Ovary (tissue), 10 donors: ENCODE measurements at places on chromosomes 16 and 17.

- DNase-seq, result no peak
Measured at GRCh38 chr16:65523283-65523944, 401.6 kb upstream of the CDH11 start.

DNA sequence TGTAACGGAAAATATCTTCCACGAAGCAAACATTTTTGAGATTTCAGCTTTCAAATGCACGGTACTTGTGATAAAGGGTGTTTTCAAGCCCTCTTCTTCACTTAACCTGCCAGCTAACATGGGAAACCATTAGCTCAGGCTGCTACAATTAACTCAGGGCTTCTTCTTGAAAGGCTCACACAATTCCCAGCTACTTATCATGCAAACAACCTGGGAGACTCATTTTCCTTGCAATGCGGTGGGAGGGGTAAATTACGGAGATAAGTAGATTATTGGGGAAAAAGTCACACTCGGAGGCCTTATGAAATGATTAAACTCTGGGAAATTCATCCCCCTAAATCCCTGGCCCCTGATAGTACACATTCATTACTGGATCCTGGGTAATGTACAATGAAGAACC is 266.4 kb downstream of the STX8 start:
- no peak for DNase-seq

DNA sequence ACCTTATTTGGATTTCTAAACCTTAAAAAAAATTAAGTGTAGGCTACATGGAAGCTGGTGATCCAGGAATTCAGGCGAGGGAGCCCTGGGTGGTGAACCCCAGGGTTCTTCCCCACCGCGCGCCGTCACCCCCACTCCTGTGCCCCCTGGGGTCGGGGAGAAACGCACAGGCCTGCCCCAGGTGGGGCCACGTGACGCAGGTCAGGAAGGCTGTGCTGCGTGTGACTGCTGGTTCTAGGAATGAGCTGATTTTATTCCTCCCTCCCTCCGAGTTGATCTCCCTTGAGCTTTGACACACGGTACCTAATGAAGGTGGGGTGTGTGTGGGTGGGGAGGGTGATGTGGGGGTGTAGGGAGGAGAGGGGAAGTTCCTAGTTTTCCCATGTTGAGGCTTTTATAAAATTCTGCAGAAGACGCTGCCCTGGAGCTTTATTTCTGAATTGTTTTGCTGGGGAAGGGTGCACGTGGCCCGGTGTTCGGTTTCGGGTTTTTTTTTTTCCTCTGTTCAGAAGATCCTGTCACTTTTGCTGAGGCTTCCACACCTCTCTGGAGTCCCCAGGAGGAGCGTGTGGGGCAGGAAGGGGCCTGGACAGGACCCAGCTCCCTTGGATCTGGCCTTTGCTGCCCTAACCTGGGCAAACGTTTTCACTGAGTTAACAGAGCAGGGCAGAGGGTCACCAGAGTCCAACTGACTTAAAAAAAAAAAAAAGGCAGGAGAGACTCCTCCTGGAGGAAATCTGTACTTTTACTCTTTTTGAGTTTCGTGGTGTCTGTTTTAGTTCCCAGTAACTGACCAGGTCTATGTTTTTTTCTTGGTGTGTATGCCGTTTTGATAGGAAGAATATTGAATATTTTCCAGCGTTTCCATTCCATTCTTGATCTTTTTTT is 55.8 kb upstream of the GSE1 start:
- DNase-seq, result no peak

DNA sequence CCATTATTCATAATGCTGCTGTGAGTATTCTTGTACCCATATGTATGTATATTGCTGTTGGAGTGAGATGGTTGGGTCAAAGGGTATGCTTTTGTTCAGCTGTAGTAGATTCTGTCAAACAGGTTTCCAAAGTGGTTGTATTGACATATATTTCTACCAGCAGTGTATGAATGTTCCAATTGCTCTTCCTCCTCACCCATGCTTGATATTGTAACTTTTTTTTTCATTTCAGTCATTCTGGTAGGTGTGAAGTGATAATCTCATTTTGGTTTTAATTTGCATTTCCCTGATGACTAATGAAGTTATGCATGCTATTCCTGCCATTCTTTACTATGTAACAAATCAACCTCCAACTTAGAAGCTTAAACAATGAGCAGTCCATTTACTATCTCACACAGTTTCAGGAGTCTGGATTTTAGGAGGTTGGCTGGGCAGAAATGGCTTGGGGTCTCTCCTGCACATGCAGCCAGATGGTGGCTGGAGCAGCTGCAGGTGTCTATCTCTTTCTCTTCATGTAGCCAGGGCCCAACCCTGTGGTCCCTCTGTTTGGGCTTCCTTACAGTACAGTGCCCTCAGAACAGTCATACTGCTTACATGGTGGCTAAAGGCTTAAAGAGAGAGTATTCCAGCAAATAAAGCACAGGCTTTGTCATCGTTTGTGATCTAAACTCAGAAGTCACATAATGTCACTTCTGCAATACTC is 21.2 kb downstream of the ERAL1 start:
- DNase-seq, result no peak

- no peak for DNase-seq
Measured at GRCh38 chr16:70735141-70735979, 49.5 kb upstream of the MTSS2 start.

- no peak for DNase-seq
Measured at GRCh38 chr17:82458885-82459424, 414 bp downstream of the NARF start.

DNA sequence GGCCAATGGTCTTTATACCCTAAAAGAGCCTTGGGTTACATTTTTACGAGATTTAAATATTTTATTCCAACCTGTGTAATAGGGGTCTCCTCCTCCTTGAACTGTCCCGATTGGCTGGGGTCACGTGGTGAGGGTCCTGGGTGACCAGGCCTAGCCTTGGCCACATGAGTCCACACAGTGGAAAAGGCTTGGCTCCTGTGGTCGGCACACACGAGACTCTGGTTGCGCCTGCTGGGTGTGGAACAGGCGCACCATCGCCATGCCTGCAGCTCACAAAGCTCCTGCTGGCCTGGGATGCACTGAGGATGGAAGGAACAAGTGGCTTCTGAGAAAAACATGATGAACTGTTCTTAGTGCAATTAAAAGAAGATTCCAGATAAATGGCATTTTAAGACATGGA is 103.9 kb upstream of the ZNF750 start:
- DNase-seq, result no peak

GRCh38 chr17:77284023-77284617 is 143.4 kb downstream of the SEC14L1 start:
- no peak for DNase-seq

DNA sequence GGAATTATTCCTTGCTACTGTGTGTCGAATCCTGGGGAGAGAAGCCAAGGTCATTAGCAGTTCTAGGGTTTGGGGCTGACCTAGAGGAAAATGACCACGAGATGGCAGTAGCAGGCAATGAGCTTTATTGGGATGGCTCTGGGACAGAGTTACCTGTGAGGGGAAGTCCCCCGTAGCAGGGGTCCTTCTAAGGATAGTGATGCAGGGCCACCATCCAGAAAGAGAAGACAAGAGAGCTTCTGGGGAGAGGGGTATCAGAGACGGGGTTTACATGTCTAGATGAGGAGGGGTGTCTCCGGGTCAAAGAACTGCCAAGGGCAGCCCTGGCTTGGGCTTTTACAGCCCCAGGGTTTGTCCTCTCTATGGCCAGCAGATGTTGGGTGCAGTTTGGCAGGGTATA is 6.4 kb upstream of the GGT6 start:
- DNase-seq, result peak; percentile 65

DNA sequence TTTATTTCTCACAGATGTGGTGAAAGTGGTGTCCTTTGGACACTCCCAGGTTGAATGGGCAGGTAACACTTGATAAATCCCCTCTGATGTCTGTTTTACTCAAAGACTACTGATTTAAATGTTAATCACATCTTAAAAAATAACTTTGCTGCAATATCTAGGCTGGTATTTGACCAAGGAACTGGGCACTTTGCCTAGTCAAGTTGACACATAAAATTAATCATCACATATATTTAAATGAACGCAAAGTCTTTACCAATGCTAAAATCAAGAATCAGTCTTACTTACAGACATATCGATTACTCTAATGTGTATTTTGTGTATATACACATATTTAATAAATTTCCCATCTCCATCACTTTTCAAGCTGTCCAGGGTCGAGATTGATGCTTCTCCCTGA is 7.0 kb downstream of the MT2A start:
- no peak for DNase-seq

DNA sequence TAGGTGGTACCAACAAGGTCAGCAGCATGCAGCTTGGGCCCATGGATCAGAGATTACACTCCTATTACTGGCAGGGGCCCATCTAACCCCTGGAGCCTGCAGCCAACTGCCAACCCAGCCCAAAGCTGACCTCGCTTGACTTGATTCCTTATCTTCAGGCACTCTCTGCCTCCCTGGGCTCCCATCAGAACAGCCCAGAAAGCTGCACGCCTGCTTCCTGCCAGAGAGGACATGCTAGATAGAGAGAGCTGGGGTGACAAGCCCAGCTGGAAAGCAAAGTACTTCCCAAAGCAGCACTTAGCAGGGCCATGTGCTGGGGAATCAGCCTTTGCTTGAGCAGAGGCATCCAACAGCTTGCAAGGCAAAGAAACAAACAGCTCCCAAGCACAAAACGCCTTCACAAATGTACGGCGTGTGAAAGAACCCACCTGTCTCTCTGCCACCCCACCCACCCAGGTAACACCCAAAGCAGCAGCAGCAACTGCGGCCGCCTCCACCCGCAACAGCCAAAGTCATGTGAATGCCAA is 74.2 kb upstream of the NLK start:
- DNase-seq, result no peak

DNA sequence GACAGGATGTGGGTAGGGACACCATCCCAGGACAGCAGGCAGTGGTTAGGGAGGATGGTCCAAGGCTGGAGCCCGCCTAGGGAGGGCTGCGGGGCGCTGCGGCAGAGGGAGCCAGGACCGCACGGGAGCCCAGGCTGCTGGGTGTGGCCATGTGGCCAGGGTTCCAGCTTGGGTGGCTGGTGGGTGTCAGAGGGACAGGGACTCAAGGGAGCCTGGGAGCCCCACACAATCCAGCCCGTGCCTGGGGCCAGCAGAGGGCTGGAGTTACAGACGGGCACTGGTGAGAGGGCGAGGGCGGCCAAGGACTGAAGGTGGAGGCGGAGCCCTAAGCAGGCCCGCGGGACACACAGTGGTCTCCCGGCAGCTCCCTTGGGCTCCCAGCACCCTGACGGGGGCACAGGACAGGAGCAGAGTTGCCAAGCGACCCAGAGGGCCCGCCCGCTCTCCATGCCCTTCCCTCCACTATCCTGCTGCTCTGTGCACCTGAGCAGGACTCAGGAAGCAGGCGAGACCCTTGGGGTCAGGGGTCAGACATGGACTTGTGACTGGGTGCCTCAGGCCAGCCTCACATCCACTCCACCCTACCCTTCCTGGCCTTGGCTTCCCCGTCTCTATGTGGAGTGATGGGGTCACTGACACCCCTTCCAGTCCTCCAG is 7.1 kb downstream of the MRPL28 start:
- no peak for DNase-seq

DNA sequence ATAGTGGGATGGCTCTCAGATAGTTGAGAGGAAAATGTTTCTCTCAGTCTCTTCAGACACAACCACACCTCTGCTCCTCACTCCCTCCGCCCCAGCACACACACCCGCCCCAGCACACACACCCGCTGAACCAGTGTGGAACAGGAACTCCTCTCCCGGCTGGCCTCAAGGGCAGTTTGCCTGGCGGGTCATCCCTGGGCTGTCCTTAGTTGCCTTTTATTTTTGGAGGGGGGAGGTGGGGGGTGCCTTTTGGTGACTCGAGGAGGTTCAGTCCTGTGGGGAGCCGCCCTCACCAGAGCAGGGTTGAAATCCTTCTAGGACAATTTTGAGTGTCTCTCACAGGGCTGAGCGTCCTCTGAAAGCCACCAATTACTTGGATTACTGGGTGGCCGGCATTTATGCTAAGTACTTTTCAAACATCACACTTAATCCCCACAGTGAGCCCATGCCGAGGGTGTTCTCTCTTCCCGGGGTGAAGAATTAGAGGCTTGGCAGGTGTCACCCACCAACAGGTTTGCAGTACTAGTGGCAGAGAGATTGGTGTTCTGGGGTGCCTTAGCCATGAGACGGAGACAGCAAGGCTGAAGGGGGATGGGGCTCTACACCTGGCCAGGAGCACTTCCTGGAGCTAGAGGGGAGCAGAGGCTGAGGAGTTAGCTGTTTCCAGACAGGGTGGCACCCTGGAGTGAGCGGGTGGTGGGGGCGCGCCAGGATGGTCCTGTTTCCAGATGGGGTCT is 2.8 kb downstream of the RASD1 start:
- no peak for DNase-seq

GRCh38 chr16:87729266-87729954 is 36.4 kb downstream of the KLHDC4 start:
- no peak for DNase-seq

- peak; percentile 80 for DNase-seq
Measured at GRCh38 chr17:50425682-50426471, at the start of gene ACSF2. TSS of gene ACSF2 (plus strand) at chr17:50426218. CDS start at chr17:50426262, 44 bp downstream.

DNA sequence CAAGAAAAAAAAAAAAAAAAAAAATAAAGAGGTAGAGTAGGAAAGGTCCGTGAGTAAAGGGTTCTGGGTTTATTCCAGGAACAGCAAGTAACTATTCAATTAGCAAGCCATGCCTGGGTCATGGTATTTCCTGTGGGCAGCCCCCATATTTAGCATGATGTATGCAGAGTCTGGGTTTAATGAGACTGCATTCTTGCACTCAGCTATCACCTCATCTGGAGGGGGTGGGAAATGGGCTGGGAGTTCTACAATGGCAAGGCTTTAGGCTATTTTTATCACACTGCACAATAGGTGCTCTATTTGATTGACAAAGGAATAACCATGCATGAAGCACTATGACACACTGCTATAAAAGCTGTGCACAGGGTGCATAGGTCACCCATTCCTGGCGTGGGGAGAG is 104.0 kb upstream of the CCL2 start:
- DNase-seq, result no peak

GRCh38 chr17:47189732-47190237 is 690 bp upstream of the CDC27 start:
- no peak for DNase-seq

GRCh38 chr17:16100737-16101400 is 101.2 kb downstream of the TTC19 start:
- no peak for DNase-seq

DNA sequence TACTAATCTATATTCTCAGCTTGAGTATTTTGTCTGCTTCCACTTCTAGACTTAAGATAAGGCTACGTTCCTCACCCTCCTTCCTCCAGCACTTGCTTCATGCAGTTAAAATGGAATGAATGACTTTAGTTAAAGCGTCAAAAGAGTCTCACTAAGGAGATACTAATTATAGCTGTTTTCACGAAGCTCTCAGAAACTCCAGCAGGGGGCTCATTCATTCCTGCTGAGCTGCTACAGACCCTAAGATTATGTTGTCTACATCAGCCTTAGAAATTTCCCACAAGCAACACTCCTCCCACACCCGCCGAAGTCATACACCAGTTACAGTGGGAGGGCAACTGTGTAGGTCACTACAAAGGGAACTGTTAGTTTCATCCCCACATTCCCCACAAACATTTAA is 57.0 kb upstream of the KIFC3 start:
- no peak for DNase-seq

- no peak for DNase-seq
Measured at GRCh38 chr16:4383591-4384444, 12.2 kb downstream of the VASN start.

GRCh38 chr17:20236578-20237227 is 227.5 kb downstream of the SPECC1 start:
- DNase-seq, result no peak
